ENCODE measurements at places on chromosomes 5 and 9.

GRCh38 chr5:102778478-102778877 is 23.4 kb downstream of the PAM start:
- DNase-seq = no peak

- DNase-seq = no peak
Observed at GRCh38 chr9:131296906-131297500, 7.5 kb downstream of the PLPP7 start.

GRCh38 chr5:142834504-142834903 is 64.3 kb downstream of the ARHGAP26 start:
- no peak for DNase-seq

- peak; percentile 40 for DNase-seq
Observed at GRCh38 chr5:151825445-151825844, 53.7 kb downstream of the G3BP1 start.

- DNase-seq = no peak
Observed at GRCh38 chr5:139577689-139578290, 16.7 kb downstream of the UBE2D2 start.

- no peak for DNase-seq
Observed at GRCh38 chr5:167779644-167780043, 511.8 kb upstream of the WWC1 start.

DNA sequence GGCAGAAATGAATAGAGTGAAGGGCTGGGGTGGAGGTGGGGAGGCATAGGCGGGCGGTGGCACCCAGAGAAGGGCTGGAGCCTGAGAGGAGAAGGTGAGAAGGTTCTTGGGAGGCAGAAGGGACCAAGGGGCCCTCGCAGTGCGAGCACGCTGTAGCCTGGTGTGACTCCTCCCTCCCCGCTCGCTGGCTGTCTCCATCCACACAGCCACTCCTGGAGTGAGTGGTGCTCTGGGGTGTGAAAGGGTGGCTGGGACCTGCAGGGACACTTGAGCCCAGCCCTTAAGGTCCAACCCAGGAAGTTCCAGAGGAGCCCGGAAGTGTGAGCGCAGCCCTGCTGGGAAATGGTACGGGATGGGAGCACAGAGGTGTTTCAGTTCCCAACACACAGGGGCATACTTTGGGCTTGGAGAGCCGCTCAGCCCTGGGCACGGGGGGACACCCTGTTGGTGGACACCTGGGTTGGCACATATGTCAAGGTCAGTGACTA is 9.3 kb upstream of the SCGB3A1 start:
- DNase-seq = no peak

DNA sequence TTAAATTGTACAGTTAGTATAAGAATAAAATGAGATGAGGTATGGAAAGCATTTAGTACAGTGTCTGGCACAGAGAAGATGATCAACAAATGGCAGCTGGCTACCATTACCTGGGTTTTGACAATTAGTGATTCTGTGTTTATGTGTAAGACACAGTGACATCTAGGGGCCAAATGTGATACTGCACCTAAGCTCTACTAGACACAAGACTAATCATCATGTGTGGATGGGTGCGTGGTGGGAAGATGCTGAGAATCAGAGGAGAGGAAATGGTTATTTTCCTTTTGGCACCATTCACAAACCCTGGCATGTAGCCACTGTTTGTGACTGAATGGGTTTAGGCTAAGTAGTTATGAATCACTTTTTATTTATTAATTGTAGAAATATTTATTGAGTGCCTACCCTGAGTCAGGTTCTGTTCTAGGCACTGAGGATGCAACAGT is 109.8 kb upstream of the TBC1D2 start:
- DNase-seq = peak; percentile 21

GRCh38 chr5:80249901-80250300 is 5.9 kb downstream of the SERINC5 start:
- no peak for DNase-seq

DNA sequence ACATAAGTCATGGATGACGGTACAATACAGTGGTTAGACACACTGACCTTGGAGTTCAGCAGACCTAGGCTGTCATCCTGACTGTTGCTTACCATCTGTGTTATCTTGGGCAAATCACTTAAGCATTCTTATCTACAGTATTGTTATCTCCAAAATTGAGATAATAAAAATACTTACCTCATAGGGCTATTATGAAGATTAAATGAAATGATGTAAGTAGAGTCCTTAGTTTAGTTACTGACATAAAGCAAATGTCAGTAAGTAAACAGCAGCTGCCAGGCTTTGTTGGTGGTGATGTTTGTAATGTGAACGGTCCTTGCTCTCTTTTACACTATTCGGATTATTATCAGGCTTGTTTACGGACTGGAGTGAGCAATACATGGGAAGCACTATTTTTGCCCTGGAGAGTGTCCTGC is 107.3 kb upstream of the DPYSL3 start:
- no peak for DNase-seq

- no peak for DNase-seq
Observed at GRCh38 chr9:81476813-81477490, 212.4 kb downstream of the TLE1 start.

- no peak for DNase-seq
Observed at GRCh38 chr5:176155922-176156359, 82.3 kb upstream of the SIMC1 start.

DNA sequence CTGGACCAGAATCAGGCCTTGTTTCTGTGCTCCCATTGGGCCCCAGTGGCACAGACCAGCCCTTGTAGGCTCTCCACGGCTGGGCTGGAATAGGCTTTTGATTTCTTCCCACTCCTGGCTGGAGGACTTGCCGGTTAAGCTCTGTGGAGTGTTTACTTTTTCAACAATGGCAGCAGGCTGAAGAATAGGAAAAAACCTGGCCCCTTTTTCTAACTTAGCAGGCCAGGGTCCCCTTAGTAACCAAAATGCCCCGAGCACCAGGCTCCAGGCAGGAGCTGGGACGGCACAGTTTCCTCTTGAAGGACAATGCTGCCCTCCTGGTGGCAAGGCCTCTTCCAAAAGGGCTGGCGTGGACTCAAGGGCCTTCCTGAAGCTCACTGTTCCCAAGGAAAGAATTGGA is 230.3 kb downstream of the CRB2 start:
- DNase-seq = no peak

DNA sequence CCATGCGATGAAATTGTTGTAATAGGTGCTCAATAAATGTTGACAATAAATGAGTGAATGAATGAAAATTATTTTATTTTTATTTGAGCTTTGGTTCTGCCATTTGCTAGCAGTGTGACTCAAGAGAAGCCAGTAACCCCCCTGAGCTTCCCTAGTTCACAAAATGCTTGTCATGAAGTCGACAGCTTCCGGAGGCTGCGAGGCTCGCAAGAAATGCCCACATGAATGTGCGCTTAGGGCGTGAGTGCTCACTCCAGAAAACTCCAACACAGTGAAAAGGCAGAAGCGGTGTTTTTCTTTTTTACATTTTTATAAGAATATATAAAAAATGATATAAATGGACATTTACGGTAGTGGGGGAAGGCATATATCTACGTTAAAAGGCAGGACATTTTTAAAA is 26.5 kb downstream of the CDKN2A start:
- peak; percentile 6 for DNase-seq

GRCh38 chr5:79547429-79547822 is 33.5 kb upstream of the HOMER1 start:
- no peak for DNase-seq

GRCh38 chr9:29769019-29769418 is 2195.7 kb upstream of the C9orf72 start:
- no peak for DNase-seq

- no peak for DNase-seq
Observed at GRCh38 chr9:122190597-122191381, 31.1 kb downstream of the MORN5 start.

GRCh38 chr9:121698627-121699570 is 47.5 kb downstream of the DAB2IP start:
- no peak for DNase-seq

GRCh38 chr9:91247278-91247677 is 114.4 kb downstream of the AUH start:
- no peak for DNase-seq

GRCh38 chr5:14147210-14147609 is 4.1 kb downstream of the TRIO start:
- no peak for DNase-seq

Measured in Kasumi-1 (cell line).